ENCODE measurements at places on chromosomes 11 and 22.
A peak's percentile ranks its signal among the peaks of the same experiment; 100 is the strongest.

DNA sequence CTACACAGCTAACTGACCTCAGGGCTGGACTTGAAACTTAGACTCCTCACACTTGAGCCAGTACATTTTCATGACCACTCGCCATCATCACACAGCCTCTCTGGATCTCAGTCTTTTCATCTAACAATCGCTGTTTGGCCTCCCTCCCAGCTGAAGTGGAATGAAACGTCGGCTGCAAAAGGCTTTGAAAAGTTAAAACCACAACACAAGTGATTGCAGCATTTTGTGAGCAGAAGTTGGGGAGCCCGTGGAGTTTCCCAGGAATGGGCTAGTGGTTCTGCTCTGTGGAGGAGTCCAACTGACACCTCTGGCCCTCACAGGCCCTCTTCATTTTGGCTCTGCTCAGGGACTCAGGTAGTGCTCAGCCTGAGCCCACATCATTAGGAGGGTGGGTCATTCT is 35.9 kb upstream of the TRIM29 start:
- DNase-seq: no peak

DNA sequence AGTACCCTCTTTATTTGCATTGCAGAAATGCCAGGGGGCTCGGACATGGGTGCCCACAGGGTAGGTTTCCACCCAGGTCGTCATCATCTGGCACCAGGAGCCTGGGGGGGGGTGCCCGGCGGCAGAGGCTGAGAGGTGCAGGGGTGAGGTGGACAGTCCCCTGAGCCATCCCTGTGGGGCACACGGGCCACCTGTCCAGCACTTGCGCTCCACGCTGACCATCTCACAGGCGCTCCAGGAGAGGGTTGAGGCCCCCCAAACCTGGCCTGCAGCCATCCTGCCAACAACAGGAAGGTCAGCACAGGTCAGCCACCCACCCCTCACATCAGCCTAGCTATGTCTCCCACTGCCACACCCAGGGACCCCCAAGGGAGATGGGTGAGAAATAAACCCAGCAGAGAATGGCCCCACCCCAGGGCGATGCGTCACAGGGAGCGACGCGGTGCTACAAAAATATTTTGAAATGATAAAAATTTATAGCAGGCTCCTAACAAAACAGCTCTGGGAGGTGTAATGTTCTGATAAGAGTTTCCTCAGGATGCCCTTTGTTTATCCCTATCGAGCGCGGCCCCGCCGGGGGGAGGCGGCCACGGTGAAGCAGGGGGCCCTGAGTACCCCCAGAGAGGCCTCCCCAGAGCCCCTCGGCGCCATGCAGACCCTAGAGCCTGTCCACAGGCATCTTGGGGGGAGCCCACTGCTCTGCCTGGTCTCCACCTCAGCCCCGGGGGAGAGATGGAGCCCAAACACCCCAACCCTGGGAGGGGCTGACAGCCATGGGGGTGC is 21.0 kb upstream of the GNB1L start:
- no peak for DNase-seq

- DNase-seq: no peak
Observed at GRCh38 chr11:134272381-134273316, 3.5 kb upstream of the GLB1L3 start.

DNA sequence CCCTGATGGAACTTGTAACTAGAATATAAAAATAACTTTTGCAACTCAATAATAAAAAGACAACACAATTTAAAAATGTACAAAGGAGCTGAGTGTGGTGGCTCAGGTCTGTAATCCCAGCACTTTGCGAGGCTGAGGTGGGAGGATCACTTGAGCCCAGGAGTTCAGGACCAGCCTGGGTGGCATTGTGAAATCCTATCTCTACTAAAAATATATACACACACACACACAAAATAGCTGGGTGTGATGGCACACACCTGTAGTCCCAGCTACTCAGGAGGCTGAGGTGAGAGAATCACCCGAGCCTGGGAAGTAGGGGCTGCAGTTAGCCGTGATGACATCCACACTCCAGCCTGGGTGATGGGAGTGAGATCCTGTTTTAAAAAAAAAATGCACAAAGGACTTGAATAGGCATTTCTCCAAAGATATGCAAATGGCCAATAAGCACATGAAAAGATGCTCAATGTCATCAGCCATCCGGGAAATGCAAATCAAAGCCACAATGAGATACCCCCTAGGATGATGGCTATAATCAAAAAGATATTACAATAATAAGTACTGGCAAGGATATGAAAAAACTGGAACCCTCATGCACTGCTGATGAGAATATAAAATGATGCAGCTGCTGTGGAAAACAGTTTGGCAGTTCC is 59.8 kb upstream of the SEPTIN5 start:
- DNase-seq: no peak

- DNase-seq: no peak
Observed at GRCh38 chr11:120173019-120173705, 35.2 kb upstream of the TRIM29 start.

GRCh38 chr22:28310299-28310698 is 369.3 kb downstream of the TTC28 start:
- no peak for DNase-seq

- DNase-seq: no peak
Observed at GRCh38 chr11:2154195-2154585, 6.8 kb downstream of the INS start.

DNA sequence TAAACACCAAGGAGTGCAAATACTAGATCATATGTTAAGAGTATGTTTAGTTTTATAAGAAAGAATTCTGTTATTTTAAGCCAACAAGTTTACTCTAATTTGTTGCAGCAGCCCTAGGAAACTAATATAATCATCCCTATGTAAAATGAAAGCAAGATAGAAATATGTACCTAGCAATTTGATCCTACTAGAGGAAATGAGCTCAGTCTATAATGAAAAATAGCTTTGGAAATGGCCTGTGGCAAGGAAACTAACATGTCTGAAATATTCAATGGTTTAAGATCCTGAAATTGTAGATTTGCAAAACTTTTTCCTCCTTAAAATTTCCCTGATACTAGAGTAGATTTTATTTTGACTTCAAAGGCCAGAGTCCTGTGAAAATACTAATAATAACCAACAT is 112.7 kb upstream of the SLC5A12 start:
- no peak for DNase-seq

DNA sequence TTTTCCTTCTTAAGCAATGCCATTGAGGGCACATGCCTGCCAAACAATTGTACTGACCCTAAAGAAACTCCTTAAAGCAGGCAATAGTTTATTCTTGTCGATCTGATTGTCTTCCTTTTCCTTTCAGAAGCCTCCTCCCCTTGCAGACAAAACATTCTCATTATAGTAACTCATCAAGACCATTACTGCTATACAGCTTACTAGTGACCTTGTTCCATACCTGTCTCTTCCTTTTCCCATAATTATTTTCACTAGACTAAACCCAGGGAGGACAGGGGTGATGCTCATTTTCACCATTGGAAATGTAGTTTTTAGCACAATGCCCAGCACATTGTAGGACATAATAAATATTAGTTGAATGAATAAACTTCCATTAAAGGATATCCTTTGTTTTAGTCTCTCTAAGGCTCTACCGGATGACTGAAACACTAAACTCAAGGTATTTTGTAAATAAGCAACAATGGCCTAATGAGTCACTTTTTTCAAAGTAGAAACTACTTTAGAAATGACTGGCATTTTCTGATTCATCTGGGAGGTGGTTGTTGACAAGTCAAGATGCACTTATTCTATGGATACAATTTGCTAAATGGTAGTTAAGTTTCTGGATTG is 9.3 kb upstream of the MSANTD4 start:
- DNase-seq: no peak

DNA sequence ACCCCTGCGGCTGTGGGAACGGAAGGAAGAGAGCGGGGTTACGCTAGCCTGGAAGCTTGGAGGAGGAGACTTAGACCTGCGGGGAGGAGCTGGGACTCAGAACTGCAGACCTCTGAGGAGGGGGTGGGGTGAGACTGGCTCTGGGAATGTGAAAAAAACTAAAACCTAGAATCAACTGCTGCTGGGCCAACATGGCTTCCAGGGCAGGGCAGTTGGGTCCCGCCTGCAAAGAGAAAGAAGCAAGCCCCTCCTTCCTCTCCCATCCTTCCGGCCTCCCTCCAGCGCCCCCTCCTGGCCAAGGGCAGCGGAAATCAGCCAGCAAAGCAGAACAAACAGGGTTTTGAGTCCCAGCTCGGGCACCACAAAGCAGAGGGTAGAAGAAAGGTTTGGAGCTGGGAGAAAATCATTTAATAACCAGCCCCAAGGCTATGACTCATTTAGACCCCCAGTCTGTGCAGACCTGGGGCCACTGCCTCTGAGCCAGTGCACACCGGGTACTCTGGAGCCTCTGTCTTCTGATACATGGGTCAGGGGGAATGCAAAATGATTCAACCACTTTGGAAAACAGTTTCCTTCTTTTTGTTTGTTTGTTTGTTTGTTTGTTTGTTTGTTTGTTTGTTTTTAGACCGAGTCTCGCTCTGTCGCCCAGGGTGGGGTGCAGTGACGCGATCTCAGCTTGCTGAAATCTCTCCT is 7.3 kb upstream of the NCF4 start:
- peak; percentile 53 for DNase-seq

DNA sequence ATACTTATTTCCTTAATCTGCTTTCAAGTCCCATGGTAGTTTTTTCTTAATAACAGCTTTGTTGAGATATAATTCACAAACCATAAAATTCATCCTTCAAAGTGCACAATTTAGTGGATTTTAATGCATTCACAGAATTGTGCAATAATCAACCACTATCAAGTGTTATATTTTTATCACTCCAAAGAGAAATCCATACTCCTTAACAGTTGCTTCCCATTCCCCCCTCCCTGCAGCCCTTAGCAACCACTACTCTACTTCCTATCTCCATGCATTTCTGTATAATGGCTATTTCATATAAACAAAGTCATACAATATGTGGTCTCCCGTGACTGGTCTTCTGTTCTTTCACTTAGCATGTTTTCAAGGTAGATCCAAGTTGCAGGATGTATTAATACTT is 18.8 kb upstream of the NUP50 start:
- no peak for DNase-seq

- no peak for DNase-seq
Observed at GRCh38 chr11:91790346-91791170, 434.1 kb upstream of the FAT3 start.
